ENCODE measurements at places on chromosomes 12 and 14.

DNA sequence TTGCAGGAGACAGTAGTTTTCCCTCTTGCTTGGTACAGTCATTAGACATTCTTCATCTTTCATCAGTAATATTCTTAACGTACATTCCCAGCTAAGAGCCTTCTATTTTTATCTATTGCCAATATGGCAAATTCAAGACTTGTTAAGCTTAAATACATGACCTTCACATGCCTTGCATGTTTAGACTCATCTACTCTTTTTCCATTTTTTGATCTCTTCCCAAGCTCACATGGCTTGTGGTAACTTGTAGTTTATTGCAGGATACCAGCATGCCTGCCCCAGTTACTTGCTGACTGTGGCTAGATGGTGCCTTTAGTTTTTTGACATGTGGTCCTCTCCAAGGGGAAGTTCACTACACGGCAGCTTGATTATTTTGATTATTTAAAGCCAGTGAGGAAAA lies 729.0 kb downstream of the SLC6A15 start:
- no peak overlapping the region for H3K4me3 ChIP-seq
- H3K36me3 ChIP-seq, result no peaks in the 10 kb centered on the region
- no peak overlapping the region for H3K27ac ChIP-seq
- H3K4me1 ChIP-seq, result no peaks in the 10 kb centered on the region

DNA sequence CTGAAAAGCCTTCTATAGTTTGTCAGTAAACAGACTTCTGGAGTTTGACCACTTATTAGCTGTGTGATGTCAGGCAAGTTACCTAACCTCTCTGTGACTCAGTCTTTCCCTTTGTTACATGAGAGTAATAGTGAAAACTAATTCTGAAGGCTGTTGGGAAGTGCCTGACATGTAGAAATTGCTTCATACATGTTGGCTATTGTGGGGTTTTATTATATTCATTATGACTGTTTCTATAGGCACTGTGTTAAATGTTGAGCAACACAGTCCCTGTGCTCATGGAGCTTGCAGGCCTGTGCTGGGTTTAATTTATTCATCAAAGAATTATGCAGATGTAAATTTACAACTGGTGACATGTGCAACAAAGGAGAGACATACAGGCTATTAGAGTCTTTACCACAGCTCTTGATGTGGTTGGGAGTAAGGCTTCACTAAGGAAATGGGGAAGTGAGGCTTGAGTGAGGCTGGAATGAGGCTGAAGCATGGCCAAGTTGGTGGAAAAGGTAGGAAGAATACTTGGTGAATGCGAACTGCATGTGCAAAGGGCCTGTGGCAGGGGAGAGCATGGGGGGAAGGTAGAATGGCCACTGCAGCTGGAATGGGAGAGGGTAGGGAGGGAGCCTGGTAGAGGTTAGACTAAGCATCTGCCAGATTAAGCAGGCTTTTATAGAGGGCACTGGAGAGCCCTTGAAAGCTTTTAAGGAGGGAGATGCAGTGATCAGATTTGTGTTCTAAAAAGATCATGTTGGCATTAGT lies 236.4 kb upstream of the CRY1 start:
- H3K4me3 ChIP-seq, result no peak overlapping the region
- H3K36me3 ChIP-seq, result no peaks in the 10 kb centered on the region
- no peak overlapping the region for H3K27ac ChIP-seq
- no peak for DNase-seq
- H3K27me3 ChIP-seq, result no peaks in the 10 kb centered on the region
- no peaks in the 10 kb centered on the region for H3K4me1 ChIP-seq

DNA sequence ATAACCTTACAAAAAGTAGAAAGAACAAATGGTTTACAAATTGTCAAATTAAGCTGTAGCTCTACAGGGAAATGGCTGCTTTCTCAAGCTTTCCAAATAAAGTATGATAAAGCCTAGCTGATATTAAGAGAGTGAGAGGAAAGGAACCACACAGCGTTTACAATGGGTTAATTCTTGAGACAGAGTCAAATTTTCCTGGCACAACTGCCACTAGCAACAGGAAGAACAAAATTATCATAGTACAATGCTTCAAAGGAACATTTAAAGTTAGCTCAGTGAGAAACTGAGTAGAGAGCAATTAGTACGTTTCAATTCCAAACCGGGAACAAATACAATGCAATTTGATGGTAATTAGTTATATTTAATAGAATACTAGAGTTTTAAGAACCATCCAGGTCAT lies 116.0 kb downstream of the PPP1R12A start:
- no peak for DNase-seq
- H3K4me1 ChIP-seq, result no peaks in the 10 kb centered on the region

DNA sequence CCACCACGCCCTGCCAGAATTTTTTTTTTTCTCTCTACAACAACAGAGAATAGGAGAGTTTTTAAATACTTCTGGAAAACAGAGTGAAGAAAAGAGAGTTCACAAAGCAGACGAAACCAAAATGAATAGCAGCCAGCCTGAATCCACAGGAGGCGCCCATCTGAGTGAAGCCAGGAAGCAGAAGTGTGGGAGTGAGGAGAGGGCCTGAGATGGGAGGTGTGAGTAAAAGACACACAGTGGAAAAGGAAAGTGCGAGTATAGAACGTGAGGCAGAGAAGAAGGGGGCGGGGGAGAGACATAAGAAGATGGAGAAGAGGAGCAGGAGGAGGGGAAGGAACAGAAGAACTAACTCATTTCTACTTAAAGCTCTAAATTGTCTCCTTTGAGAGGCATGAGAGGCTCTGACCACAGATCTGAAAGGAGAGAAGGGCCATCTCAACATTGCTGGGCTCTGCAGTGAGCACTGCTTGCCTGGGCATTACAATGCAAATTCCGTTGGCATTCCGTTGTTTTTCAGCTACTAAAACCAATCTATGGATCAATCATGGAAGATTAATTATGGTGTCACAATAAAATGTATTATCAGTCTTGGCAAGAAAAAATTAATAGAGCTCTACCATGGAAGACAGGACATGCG lies 140.1 kb upstream of the CPSF6 start:
- no peaks in the 10 kb centered on the region for H3K36me3 ChIP-seq
- H3K4me1 ChIP-seq, result no peaks in the 10 kb centered on the region
- no peak for DNase-seq

- no peaks in the 10 kb centered on the region for H3K27me3 ChIP-seq
- H3K27ac ChIP-seq, result no peak overlapping the region
- H3K4me3 ChIP-seq, result no peak overlapping the region
- H3K36me3 ChIP-seq, result no peaks in the 10 kb centered on the region
Observed at GRCh38 chr12:59405992-59406391, 189.8 kb upstream of the SLC16A7 start.

DNA sequence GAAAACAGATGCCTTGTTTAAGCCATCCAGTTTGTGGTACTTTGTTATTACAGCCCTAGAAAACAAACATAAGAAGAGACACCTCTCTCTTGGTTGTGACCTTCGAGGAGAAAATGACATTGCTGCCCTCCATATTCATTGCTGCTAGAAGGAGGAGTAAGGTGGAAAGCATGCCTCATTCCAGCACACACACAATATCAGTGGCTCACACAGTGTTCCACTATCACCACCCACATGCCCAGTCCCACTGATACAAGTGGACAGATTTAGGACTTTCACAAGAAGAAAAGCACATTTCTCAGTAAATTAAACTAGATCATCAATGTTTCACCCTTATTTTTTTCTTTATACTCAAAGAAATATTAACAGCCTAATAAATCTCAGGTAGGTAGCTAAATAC lies 143.6 kb downstream of the PHLDA1 start:
- no peak overlapping the region for H3K4me3 ChIP-seq
- peaks cover 3% of the 10 kb centered on the region for H3K4me1 ChIP-seq
- H3K27me3 ChIP-seq, result no peaks in the 10 kb centered on the region

DNA sequence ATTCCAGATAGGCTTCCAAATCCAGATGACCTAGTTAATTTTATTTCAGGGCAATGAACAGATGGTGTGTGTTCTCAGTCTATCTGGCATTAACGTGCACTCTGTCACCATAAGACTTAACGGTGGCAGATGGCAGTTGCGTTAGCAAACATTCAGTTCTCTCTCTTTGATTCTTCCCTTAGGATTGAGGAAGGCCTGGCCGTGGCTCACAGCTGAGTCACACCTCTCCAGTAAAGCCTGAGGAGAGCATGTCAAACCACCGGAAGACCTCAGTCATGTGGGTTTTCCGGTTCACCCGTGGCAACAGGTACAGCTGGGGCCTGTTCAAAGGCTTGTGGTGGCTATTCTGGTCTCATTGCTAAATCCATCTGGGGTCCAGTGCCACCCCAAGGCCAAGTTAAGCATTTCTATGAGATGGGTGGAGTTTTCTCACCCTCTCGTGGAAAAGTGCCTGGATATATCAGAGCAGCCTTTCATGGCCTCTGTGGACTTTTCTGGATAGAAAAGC lies 545.1 kb upstream of the ATP2B1 start:
- no peaks in the 10 kb centered on the region for H3K4me1 ChIP-seq
- DNase-seq, result no peak
- no peaks in the 10 kb centered on the region for H3K36me3 ChIP-seq
- H3K4me3 ChIP-seq, result no peak overlapping the region
- H3K27me3 ChIP-seq, result no peaks in the 10 kb centered on the region
- no peak overlapping the region for H3K27ac ChIP-seq

DNA sequence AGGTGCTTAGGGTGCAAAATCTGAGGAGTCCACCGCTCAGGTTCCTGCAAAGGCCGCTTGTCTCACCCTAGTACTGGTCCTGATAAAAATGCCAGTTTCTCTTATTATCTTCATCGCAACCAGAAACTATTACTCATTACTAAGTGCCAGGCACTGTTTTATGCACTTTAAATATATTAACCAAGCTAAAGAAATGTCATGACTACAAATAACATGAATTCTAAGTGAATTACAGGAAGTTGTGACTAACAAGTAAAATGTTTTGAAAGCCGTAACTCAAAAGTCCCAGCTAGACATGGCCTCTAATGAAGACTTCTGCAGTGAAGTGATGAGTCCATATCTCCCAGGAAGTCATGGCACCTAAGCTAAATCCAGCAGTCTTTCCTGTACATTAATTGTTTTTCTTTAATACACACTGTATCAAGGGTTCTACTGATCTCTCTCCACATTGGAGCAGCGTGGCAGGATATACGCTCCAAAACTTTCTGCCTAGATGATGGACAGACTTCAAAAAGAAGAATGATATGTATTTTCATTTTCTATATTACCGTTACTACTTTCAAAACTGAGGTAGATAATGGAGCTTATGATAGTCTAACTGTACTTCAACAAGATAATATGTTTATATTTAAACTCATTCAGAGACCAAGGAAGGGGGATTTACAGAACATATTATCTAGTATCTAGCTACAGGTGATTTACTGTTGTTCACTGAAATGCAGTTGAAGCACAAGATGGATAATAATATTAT lies 117.3 kb upstream of the ARID2 start:
- H3K36me3 ChIP-seq, result no peaks in the 10 kb centered on the region
- no peak for DNase-seq
- no peaks in the 10 kb centered on the region for H3K4me1 ChIP-seq
- no peak overlapping the region for H3K4me3 ChIP-seq

GRCh38 chr12:6336889-6337853 lies 4.7 kb downstream of the TNFRSF1A start:
- no peak for DNase-seq
- peak overlapping the region; percentile 98 for H3K27ac ChIP-seq
- no peaks in the 10 kb centered on the region for H3K27me3 ChIP-seq
- peak overlapping the region; percentile 89 for H3K4me3 ChIP-seq

DNA sequence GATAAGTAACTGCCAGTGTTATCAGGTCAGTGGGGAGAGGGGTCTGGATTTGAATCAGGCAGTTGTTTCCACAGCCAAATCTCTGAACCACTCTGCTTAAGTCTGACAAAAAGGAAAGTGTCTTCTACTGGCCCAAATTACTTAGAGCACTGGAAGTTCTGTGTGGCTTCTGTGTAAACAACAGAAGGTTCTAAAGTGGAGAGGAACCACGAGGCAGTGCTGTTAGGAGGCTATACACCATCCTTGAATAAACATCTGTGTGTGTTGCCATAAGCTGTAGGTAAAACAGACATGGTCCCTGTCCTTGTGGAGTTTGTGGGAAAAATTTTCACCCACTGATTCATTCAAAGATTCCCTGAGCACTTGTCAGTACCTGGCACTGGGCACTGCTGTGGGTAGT lies 50.0 kb downstream of the GALNT4 start:
- no peak overlapping the region for H3K4me3 ChIP-seq
- H3K36me3 ChIP-seq, result no peaks in the 10 kb centered on the region
- H3K27ac ChIP-seq, result no peak overlapping the region
- no peaks in the 10 kb centered on the region for H3K27me3 ChIP-seq

GRCh38 chr12:53670971-53671370 lies 4.9 kb downstream of the ATP5MC2 start:
- H3K27me3 ChIP-seq, result no peaks in the 10 kb centered on the region
- no peak overlapping the region for H3K27ac ChIP-seq
- H3K36me3 ChIP-seq, result no peaks in the 10 kb centered on the region
- no peak overlapping the region for H3K4me3 ChIP-seq
- H3K4me1 ChIP-seq, result no peaks in the 10 kb centered on the region
- DNase-seq, result no peak
